ENCODE measurements at places on chromosomes 12 and 14.

DNA sequence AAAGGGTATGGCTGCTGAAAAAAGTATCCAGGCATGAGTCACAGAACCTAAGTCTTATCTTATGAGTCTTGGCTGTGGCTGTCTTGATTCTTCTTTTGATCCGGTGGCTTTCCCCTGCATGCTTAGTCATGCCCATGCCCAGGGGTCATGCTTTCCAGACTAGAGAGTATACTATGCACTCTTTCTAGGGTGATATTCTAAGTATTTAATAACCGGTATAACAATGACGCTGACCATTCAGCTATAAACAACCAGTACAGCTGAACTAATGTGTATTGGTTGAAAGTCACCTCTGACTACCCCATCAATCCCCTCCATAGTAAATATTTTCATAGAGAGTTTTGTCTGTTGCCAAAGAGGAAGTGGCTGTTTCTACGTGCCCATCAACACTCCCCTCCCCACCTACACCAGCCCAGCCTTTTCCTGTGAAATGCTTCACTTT is 34.7 kb upstream of the NRXN3 start:
- DNase-seq = no peak

- DNase-seq = no peak
Measured at GRCh38 chr12:78088391-78088832, 257.7 kb downstream of the NAV3 start.

DNA sequence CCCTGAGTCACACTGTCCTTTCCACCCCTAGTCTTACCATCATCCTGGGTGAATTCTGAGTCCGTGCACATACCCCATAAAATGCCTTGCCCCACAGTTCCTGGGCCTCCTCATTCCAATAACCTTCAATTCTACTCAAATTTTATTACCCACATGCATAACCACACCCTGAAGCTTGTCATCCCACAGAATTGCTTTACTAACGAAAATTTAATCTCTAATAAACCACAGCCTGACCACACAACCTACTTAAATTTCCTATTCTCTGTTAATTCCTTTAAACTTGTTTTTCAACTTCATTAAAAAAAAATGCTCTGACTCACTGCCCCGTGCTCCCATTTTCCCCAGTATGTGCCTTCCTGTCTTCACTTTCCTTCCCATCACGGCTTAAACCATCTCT is 205.9 kb downstream of the PHLDA1 start:
- DNase-seq = no peak

- DNase-seq = no peak
Measured at GRCh38 chr12:129657179-129657578, 246.6 kb downstream of the TMEM132D start.

GRCh38 chr12:1250641-1251040 is 259.6 kb downstream of the ERC1 start:
- DNase-seq = no peak

GRCh38 chr12:10027311-10027710 is 3.2 kb upstream of the CLEC9A start:
- no peak for DNase-seq

- DNase-seq = no peak
Measured at GRCh38 chr12:77160931-77161330, 95.6 kb upstream of the E2F7 start.

DNA sequence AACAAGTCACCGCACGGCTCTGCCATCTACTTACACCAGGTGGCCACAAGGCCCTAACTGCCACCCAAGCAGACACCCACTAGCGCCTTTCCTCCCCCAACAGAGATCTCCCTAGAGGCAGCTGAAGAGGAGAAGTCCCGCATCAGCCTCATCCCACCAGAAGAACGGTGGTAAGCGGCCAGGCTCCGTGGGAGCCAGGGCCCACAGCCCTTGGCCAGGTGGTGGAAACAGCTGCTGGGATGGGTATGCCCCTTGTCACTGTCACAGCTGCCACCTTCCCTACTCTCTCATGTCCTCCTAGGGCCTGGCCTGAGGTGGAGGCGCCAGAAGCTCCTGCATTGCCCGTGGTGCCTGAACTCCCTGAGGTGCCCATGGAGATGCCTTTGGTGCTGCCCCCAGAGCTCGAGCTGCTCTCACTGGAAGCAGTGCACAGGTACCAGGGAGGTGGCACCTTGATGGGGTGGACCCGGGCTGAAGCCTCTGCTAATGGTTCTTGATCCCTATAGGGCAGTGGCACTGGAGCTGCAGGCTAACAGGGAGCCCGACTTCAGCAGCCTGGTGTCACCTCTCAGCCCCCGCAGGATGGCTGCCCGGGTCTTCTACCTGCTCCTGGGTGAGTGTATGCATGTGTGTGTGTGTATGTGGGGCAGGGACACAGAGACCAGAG is 7.5 kb downstream of the REC8 start:
- DNase-seq = no peak

DNA sequence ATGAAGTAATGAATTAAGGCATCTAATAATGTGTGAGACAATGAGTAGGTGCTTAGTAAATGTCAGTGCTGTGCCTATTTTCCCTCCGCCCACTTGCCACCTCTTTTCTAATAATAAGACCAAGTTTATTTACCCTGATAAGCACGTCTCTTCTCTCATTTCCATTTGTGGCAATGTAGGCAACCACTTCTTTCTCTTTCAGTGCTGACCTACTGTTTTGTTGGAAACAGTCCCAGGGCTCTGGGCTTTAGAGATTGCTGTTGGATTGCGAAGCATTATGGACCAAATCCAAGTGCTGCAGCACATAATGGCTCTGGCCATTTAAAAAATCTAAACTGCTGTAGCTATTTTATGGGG is 141.3 kb upstream of the PLEKHG7 start:
- DNase-seq = no peak

DNA sequence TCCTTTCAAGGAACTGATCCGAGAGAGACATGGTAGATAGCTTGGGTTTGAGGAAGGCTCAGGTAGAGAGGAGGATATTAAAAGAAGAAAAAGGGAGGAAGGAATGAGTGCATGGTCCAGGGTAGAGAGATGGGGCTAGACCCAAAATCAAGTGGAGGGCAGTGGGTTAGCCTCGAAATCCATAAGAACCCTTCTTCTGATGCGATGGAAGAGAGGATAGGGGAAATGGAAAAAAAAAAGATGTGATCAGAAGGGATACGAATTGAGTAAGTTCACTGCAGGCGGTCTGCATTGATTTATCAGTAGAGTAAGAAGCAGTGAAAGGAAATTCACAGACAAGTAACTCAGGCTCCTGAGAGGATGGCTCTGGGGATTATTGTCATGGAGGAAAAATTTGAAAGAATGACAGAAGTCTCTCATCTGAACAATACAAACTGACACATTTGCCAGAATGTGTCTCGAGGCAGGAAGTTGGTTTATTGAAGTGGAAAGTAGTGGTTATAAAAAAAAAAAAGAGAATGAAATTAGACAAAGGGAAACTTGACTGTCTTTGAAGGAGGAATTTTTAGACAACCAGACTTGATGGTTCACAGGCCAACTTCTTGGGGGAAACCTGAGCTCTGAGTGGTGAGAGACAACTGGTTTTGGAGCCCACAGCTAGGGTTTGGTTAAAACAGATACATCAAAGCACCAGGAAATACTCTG is 10.2 kb downstream of the PPFIBP1 start:
- DNase-seq = no peak

- DNase-seq = no peak
Measured at GRCh38 chr14:24999157-24999556, 50.8 kb downstream of the STXBP6 start.

- no peak for DNase-seq
Measured at GRCh38 chr12:7605900-7606465, 59.7 kb downstream of the APOBEC1 start.

- DNase-seq = no peak
Measured at GRCh38 chr12:70418101-70418500, 52.0 kb downstream of the KCNMB4 start.

DNA sequence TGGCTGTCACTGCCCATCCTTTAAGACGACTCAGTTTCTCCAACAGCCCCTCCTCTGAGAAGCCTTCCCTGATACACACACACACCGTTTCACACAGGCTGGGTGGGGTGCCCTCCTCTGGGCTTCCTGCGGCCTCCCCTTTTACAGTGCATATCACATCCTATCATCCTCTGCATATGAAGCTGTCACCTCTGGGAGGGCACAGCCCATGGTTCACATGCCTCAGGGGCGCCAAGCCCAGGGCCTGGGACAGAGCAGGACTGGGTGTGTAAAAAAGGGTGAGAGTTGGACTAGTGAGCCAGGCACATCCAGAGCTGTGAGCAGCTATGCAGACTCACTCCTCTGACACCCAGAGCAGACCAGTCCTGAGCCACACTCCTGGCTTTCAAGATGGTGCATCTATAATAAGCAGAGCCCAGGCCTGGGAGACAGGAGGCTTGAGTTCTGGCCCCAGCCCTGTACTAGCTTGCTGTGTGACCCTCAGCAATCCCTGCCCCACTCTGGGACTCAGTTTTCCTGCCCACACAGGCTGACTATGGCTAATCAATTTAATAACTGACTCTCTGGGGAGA is 62.6 kb downstream of the LGMN start:
- no peak for DNase-seq

- DNase-seq = no peak
Measured at GRCh38 chr14:103103461-103104388, 9.2 kb downstream of the EXOC3L4 start.

DNA sequence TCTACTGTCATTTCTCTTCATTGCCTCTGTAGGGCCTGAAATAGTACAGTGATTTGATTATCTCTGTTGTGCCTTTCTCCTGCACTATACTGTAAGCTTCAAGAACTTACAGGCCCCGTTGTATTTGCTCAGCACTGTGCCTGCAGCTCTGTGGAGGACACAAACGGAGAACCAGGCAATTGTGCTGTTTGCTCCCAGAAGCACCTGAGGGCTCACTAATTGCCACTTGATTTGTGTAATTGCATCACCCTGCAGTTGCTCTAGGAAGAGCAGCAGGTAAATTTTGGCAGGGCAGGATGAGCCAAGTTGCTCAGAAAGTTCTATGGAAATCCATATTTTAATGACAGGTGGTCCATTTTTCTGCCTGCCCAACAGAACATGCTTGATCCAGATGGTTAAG is 11.6 kb upstream of the KRT82 start:
- no peak for DNase-seq

GRCh38 chr14:92503756-92504491 is 9.7 kb upstream of the RIN3 start:
- no peak for DNase-seq

- DNase-seq = no peak
Measured at GRCh38 chr12:6507102-6507998, 13.4 kb downstream of the NCAPD2 start.

- DNase-seq = no peak
Measured at GRCh38 chr12:101027200-101027599, 182.8 kb downstream of the SLC5A8 start.

DNA sequence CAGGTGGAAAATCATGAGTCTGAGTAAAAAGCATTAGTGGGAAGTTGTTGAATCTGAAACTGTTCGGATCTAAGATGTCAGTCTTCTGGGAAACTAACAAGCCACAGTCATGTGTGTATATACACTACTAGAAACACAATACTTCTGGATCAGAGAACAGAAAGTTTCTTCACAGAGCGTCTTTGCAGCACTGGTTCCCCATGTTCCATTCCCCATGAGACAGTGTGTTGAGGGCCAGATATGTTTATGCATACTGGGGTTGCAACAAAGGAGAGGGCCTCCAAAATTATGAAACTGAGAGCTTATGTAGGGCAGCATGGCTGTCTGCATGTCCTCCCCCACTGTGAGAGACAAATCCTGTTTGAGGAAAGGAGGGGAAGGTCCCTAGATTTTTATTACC is 295.0 kb upstream of the NAV3 start:
- no peak for DNase-seq

GRCh38 chr14:23633160-23633701 is 2.9 kb upstream of the DHRS2 start:
- DNase-seq = no peak

DNA sequence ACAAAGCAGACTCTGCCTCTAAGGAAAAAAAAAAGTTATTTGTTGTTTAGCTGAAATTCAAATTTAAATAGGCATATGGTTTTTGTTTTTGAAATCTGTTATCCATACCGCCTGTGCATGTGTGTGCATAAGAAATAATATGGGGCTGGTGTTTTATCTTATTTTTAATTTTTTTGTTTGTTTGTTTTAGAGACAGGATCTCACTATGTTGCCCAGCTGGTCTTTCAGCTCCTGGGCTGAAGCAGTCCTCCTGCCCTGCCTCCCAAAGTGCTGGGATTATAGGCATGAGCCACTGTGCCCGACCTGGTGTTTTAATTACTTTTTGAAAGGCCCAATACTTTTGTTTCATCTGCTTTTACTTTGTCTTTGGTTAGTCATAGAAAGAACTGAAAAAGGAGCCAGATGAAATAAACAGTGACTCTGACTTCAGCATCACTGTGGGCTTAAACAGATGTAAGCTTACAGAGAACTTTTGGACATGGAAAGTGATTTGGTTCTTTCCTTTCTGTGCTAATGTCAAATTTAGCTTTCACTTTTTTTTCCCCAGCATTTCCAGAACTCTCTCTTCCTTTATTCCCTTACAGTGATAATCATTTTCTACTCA is 37.2 kb downstream of the SUPT16H start:
- no peak for DNase-seq

DNA sequence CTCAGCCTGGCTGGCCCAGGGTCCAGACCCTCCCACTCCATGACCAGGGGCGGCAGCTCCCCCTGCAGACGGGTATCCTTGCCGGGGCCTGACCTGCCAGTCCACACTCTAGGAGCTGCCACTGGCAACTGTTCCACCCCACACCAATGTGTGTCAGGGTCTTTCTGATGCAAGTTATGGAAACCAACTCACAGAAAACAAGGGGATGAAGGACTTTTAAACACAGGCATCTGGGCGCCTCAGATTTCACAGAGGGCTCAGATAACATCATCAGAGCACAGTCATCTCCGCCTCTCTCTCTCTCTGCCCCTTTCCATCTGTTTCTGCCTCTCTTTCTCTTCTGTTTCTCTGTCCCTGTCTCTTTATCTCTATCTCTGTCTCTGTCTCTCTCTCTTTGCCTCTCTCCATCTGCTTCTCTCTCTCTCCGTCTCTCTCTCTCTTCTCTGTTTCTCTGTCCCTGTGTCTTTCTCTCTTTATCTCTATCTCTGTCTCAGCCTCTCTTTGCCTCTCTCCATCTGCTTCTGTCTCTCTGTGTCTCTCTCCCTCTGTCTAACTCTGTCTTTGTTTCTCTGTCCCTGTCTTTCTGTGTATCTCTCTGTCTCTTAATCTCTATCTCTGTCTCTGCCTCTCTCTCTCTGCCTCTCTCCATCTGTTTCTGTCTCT is 67.4 kb upstream of the FBRSL1 start:
- no peak for DNase-seq

DNA sequence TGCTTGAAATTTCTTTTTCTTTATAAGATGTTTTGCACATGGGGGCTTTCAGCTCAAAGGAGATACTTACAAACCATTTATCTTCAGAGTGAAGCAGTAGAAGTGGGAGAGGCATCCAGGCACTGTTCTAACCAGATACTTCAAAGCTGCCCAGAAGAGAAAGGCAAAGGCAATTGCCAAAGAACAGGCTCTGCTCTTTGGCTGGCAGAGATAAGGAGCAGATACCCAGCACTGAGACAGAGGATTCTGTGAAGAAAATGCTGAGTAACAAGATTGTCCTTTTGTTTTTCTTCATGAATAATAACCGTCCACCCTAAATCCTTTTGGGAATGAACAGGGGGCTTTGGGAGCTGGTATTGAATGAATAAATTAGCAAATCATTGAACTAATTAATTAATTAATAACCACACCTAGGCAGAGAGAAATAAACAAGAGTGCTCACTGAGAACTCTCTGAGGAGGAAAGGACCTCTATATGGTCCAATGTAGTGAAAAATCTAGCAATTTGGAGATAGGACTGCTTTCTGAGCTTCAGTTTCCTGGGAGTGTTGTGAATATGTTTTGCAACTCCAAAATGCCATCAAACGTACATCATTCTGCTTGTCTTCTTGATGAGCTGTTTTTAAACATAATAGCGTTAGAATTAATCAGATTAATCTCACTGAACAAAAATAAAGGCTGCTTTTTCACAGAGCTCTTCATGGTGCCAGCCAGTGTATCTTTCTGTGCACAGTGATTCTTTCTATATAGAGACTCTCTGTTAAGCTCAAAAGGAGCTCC is 192.8 kb upstream of the AMIGO2 start:
- no peak for DNase-seq

Data from stimulated activated CD4-positive, alpha-beta T cell treated with anti-CD3 and anti-CD28 coated beads, Interleukin-12 subunit alpha, Interleukin-12 subunit beta, amount 100 ng/mL, for 4 hours (primary cell).